Central memory CD8-positive, alpha-beta T cell (primary cell): ENCODE measurements at places on chromosomes 5 and 9.

DNA sequence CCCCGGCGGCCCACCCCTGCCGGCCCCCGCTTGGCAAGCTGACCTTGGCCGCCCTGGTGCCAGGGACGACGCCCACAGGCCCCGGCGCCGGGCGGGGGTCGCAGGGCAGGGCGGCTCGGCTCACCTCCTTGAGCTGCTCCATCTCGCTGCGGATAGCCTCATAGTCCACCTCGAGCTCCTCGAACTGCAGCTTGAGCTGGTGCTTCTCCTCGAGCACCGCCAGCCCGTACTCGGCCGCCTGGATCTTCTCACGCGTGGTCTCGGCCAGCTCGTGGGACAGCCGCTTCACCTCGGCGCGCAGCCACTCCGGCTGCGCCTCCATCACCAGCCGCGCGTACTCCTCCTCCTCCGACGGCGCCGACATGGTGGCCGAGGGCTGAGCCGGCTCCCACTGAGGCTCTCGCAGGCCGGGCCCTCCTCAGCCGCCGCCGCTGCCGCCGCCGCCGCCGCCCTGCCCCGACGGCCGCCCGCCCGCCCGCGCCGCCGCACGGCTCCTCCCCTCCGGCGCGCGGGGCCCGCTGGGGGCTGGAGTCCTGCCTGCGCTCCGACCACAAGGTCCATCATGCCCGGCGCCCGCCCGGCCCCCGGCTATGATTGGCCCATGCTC, at the start of gene BICD2:
BICD2 (minus strand) TSS at position 453 of the 607 bp plus-strand sequence; CDS start at position 364, 89 bp downstream.
- DNase-seq: no peak

DNA sequence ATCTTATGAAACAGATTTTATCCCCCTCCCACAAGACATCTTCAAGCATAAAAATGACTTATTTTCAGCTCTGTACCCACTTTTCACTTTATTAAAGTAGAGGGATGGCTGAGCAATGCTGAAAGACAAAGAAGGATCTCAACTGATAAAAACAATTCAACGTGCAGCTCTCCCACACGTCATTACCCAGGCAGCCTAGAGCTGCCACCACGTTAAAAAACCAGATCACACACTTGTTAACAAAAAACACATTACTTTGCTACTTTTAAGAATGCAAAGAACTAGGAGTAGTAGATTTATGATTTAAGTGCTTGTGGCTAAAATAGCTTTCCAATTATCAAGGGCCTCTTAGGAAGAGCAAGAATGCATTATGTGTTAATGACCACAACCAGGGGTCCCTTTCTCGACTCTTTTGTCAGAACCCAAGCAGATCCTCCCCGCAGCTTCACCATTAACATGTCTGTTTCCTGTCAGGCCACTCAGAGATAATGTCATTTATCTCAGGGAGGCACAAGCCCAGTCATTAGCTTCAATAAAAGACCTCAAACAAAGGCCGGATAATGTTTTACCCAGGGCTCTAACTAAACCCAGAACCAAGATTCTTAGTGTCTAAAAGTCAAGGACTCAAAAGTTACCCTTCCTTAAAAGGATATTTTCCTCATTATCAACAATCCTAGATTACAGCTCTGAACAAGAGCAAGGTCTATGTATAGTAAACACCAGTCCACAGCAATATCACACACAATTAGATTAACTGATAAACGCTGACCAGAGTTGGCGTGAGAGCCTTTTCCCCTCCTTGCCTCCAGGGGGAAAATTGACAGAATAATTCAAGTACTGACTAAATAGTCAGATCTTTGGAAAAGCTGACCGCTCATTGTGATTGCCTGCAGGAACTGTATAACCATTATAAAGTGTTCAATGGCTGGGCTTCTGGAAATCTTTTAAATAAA, 7.5 kb downstream of the ZNF608 start:
- no peak for DNase-seq

- no peak for DNase-seq
Observed at GRCh38 chr9:110029429-110029955, 178.5 kb downstream of the C9orf152 start.

DNA sequence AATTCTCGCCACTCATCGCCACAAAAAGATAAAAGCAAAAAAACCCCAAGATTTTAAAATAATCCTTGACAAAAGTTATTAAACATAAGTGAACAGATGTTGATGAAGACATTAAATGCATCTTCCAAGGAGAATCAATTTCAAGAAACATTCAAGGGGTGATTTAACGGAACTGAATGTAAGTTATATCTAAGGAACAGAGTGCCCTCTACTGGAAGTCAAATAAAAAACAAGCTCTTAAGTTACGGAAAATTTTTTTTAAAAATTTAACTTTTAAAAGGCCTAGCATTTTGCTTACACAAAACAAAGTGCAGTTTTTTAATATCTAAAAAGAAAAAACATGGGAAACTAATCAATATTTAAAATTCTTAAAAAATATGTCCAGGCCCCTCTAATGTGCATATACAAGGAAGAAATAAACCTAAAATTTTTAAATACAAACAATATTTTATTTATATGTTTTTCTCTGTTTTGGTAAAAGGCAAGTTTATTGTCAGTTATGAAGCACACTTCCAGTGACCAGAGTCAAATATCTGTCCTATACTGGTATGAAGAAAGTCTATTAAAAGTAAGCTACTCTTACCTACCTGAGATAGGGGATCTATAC, 28.0 kb downstream of the TEX10 start:
- no peak for DNase-seq

DNA sequence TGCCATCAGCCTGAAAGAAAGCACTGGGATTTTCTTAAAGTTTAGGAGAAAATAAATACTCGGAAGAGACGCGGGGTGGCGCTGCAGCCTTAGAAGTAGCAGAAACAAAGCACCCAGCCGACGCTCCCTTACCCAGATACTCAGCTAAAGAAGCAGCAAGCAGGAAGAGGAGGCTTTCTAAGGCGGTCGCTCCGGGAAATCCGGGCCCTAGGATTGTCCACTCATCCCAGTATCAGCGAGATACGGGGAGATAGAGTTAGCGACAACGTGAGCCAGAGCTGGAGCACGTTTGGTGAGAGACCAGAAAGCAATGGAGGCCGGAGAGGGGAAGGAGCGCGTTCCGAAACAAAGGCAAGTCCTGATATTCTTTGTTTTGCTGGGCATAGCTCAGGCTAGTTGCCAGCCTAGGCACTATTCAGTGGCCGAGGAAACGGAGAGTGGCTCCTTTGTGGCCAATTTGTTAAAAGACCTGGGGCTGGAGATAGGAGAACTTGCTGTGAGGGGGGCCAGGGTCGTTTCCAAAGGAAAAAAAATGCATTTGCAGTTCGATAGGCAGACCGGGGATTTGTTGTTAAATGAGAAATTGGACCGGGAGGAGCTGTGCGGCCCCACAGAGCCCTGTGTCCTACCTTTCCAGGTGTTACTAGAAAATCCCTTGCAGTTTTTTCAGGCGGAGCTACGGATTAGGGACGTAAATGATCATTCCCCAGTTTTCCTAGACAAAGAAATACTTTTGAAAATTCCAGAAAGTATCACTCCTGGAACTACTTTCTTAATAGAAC, at the start of gene PCDHB2:
PCDHB2 (plus strand) TSS at position 135 of the 782 bp plus-strand sequence; CDS start at position 311, 176 bp downstream.
- no peak for DNase-seq

DNA sequence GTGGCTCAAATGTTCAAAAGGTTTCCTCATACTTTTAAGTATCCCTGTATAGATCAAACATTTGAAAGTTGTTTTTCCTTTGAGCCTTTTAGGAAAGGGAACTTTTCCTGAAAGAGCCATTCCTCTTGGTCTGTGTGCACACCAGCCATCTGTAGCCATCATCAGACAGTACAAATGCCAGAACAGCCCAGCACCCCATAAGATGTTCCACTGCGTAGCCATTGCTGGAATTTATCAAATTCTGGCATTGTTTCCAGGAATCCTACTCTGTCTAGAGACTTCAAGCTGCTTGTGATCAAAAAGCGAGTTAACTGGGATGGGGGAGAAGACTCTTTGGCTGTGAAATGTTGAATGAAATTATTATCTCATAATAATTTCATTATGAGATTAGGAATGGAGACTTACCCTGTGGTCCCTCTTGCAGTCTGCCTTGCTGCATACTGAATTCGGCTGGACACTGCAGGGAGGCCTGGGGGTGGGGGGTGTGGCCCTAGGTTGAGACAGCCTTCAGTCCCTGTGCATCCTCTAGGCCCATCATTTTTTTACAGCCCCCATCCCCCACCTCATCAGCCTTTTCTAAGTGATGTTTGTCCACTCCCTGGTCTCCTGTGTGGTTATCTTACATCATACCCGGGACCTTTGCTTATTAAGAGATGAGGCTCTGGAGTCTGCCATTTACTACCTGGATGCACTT, 99.8 kb downstream of the RALGPS1 start:
- DNase-seq: no peak

DNA sequence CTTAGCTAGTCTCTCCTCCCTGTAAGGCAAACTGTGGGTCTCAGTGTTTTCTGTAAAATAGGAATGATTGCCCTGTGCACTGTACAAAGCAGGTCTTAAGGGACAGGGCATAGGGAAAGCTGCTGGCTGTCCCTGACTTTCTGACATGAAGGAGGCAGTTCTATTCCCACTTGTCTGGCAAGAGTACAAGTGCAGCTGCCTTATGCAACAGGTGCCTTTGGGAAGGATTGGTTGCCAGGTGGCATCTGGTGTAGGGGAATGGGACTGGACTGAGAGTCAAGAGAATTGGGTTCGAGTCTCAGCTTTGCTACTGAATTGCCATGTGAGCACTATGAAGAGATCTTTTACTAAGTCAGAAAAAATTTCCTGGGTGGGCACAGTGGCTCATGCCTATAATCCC, 10.0 kb downstream of the BSPRY start:
- no peak for DNase-seq

DNA sequence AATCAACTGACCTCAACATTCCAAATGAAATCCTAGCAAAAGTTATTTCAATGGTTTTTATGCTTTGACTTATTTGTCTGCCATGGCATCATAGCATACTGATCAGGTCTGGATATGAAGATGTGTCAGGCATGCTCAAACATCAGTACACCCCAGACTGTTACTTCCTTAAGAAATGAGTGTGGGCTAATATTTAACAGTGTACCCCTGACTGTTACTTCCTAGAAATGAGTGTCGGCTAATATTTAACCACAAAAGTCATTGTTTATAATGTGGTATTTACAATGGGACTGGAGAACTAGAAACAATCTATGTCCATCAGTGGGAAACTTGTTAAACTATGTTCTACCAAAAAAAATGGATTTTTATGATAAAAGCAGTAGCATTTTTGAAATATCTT, 38.1 kb upstream of the HNRNPA0 start:
- DNase-seq: no peak

- DNase-seq: no peak
Observed at GRCh38 chr9:136297016-136297691, 6.7 kb downstream of the CCDC187 start.

- no peak for DNase-seq
Observed at GRCh38 chr5:146081556-146081955, 23.8 kb downstream of the PLAC8L1 start.

DNA sequence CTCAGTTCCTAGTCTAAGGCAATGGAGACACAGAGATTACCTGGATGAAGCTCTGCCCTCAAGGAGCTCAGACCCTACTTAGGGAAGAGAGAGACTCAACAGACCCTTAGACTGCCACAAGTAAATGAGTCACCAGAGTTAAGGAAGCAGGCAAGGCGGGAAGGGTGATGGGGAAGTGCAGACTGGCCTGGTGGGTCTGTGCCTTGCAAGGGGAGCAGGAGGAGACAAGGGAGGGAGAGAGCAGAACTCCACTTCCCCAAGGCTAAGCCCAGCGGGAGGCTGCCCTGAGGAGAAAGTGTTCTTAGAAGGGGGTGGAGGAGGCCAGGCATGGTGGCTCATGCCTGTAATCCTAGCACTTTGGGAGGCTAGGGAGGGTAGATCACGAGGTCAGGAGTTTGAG, 83.7 kb downstream of the HRH2 start:
- no peak for DNase-seq

DNA sequence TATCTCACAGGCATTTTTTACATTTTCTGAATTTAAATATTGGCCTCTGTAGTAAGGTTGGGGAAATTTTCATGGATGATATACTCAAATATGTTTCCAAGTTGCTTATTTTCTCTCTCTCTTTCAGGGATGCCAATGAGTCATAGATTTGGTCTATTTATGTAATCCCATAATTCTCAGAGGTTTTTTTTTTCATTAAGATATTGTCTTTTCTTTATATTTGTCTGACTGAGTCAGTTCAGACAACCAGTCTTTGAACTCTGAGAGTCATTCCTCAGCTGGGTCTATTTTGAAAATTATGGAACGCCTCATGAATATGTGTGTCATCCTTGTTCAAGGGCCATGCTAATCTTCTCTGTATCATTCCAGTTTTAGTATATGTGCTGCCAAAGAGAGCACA, 223.2 kb downstream of the PCSK1 start:
- no peak for DNase-seq

GRCh38 chr5:169216866-169217265, 84.1 kb downstream of the SLIT3 start:
- DNase-seq: no peak

DNA sequence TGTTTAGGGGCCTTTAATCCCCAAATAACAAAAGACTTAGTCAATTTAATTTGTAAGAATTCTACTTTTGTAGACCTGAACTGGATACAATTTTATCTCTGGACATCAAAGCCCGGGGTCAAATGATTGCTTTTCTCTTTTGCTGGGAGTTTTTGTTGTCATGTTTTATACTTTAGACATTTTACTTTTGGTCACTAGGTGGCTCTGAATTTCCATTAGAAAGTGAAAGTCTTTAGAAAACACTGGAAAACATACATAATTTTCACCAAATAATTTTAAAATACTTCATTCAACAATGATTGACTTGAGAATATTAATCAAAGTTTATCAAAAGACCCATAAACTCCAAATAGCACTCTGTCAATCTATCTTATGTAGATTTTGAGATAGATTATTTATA, 2.8 kb upstream of the PCA3 start:
- DNase-seq: no peak

GRCh38 chr5:31033295-31033694, 160.2 kb upstream of the CDH6 start:
- no peak for DNase-seq

DNA sequence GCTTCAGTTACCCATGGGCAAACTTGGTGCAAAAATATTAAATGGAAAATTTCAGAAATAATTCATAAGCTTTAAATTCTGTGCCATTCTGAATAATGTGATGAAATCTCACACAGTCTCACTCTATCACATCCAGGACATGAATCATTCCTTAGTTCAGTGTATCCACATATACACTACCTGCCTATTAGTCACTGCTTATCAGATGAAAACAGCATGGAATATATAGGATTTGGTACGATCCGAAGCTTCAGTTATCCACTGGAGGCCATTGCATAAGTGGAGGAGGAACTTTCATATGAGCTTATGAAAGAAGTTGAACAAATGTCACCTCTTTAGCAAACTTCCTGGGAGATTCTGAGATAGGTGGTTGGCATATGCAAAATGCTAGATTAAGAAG, 64.2 kb downstream of the GAPVD1 start:
- DNase-seq: no peak

- DNase-seq: peak; percentile 22
Observed at GRCh38 chr9:20884985-20885593, 146.4 kb downstream of the HACD4 start.

DNA sequence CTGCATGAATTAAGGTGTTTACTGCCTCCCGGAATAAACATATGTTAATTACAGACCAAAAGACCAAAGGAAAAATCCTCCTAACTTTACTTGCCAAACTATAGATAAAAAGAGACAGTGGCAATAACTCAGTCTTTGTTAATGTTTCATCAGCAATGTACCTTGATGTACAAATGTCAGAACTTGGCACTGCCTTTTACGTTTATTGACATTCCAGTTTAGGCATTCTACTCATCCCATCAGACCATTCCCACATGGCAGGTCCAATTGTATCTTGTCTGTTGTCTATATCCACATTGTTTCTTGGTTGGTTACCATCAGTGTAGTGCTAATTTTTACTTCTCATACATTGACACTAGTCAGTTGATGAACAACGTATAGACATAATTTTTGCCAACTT, 85.5 kb downstream of the TEX10 start:
- no peak for DNase-seq

GRCh38 chr9:35495984-35496383, 6.1 kb downstream of the RUSC2 start:
- no peak for DNase-seq
